ENCODE measurements at places on chromosomes 12 and 14.

GRCh38 chr14:36198378-36198777, 21.9 kb upstream of the PTCSC3 start:
- DNase-seq: no peak

DNA sequence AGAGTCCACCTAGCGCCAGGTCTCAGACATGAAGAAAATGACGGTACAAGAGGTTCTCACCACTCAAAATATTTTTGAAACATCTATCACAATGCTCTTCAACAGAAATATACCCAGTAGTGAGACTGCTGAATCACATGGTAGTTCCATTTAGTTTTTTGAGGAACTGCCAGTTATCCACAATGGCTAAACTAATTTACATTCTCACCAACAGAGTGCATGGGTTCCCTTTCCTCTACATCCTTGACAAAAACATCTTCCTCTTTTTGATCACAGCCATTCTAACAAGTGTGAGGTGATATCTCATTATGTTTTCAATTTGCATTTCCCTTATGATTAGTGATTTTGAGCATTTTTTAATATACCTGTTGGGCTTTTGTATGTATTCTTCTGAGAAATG, 5.7 kb upstream of the GPR65 start:
- DNase-seq: no peak

DNA sequence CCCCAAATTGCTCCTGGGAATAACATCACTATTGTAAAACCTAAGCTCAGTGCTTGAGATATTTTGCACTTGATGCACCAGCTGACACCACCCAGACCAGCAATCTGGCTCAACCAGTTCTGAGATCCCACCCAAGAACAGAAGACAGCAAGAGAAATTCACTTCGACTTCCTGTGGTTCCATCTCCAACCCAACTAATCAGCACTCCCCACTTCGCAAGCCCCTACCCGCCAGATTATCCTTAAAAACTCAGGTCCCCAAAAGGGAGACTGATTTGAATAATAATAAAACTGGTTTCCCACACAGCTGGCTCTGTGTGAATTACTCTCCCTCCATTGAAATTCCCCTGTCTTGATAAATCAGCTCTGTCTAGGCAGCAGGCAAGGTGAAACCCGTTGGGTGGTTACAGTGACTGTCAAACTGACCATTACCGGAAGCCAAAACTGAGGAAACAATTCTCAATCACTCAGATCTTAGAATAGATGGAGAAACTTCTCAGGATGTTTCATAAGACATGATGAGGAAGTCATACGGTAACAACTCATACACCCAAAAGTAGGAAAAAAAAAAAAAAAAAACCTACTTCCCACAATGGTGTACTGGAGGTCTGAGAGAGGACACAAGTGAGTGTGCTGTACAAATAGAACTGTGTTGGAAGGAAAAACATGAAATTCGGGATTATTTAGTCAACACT, 92.4 kb downstream of the TMTC1 start:
- DNase-seq: no peak

DNA sequence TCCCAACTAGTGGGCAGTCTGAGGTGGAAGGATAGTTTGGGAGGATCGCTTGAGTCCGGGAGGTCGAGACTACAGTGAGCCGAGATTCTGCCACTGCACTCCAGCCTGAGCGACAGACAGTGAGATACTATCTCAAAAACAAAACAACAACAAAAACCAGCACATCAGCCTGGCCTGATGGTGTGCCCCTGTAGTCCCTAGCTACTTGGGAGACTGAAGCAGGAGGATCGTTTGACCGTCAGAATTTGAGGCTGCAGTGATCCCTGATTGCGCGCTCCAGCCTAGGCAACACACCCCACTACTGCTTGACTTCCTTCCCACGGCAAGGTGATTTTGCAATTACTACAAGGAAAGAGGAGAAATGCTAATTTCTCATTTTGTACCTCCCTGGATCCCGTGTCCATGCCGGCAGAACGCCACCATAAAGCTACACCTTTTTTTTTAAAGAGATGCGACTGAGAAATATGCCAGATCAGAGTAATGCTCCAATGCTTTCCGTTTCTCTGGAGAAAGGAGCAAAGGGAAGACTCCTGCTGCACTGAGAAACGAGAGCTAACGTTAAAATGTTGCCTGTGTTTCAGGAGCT, 672 bp upstream of the SCFD1 start:
- no peak for DNase-seq

GRCh38 chr12:86137936-86138335, 118.3 kb downstream of the MGAT4C start:
- no peak for DNase-seq

DNA sequence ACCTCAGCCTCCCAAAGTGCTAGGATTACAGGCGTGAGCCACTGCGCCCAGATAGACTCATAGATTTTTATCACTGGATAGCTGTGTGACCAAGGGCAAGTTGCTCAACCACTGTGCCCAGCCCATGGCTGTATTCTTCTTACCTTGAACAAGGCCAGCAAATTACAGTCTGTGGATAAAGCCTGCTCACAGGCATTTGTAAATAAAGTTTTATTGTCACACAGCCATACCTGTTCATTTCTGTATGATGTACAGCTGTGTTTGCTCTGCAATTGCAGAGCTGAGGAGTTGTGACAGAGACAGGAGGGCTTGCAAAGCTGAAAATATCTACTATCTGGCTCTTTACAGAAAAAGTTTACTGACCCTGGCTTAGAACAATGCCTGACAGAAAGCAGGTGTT, 35.2 kb upstream of the LHX5 start:
- no peak for DNase-seq

DNA sequence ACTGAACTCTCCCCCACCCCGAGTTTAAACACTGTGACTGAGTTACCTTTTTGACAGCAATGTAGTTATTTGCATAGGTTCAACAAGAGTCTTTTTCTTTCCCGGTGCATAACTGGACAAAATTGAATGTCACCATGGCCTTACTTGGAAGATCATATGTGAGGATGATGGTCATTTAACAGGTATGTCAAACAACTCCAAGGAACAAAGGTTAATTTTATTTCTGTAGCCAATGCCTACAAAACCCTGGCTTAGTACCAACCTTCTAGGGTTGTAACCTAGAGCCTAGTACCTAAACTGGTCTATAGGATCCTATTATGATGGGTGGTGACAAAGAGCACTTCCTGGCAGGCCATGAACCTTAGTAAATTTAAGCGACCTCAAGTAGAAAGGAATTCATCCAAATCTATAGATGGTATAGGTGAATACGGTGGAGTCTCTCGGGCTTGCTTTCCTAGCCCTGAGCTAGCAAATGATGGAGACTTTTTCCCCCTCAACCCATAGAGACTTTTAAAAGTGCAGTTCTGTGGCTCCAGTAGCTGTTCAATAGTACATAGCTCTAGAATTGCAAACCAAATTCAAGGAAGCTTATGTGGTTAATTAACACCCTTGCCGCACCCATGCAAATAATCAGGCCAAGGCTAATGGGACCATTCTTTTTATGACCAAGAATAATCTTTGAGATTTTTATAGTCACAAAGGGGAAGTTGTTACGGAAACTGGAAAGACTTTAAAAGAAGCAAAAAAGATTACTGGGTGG, 89.0 kb downstream of the SLC38A1 start:
- no peak for DNase-seq

DNA sequence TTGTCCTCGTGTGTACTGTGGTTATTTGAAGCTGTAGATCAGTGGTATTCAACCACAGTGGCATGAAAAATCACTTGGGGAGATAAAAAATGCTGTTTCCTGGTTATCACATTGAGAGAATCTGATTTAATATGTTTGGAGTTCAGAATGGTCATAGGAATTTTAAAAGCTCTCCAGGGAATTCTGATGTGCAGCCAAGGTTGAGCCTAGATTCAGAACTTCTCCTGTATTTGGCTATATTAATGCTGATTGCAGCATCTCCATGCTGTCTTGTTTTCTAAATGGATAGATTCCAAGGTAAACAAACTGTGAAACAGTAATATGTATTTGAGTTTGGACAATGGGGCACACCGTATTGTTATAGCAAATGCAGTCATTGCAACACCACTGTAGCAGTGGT, 982.2 kb upstream of the FBXO33 start:
- no peak for DNase-seq

- no peak for DNase-seq
Measured at GRCh38 chr12:56299308-56299852, 750 bp downstream of the CS start.

- no peak for DNase-seq
Measured at GRCh38 chr12:47507221-47507620, 198.6 kb downstream of the RPAP3 start.

GRCh38 chr14:90580377-90581335, 183.8 kb downstream of the CALM1 start:
- no peak for DNase-seq

- no peak for DNase-seq
Measured at GRCh38 chr12:55619354-55620138, 17.1 kb upstream of the OR10P1 start.

- DNase-seq: no peak
Measured at GRCh38 chr12:24415934-24416333, 466.5 kb upstream of the SOX5 start.

DNA sequence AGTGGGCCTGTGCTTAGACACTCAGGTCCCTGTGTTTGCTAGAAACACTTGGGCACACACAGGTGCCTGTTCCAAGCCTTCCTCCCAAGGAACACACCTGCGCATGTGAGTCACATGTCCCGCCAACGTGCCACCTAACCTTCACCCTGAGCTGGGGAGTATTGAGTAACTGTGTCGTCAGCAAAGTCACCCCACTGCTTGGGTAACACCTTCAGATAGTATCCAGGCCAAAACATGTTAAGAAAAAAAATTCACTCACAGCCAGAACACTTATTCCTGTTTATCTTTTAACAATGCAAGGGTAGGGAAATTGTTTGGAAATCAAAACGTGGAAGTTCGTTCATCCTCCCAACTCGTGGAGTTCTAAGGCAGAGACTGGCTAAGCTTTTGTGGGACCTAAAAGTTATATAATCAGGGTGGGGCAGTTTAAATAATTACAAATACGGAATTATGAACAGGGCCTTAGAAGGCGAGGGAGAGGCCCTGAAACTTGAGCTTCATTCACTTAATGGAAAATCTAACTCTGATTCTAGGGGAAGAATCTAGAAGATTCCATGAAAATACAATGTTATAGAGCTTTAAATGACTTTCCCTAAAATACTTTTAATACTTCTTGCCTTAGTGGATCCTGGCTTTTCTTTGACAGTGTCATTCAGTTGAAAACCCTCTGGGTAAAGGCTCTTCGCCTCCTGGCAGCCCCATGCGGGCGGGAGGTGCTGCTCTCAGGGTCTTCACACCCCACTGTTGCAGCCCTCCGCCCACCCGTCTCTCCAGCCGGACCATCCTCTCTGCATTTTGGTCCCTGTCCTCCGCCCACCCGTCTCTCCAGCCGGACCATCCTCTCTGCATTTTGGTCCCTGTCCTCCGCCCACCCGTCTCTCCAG, 30.3 kb upstream of the ADIPOR2 start:
- DNase-seq: no peak

DNA sequence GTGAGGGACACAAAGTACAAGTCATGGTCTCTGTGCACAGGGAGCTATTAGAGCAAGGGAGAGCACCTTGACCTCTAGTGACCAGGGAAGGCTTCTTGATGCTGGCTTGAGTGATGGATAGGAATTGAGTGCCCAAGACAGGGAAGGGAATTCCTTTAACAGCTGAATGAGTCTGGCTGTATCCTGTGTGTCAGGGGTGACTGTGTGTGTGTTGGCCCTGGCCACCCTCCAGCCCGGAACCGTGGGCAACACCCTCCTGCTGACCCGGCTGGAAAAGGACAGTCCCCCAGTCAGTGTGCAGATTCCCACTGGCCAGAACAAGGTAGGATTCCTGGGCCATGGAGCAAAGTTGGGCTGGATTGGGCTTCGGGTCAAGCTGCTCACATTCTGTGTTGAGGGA, 5.5 kb upstream of the PFDN5 start:
- no peak for DNase-seq

DNA sequence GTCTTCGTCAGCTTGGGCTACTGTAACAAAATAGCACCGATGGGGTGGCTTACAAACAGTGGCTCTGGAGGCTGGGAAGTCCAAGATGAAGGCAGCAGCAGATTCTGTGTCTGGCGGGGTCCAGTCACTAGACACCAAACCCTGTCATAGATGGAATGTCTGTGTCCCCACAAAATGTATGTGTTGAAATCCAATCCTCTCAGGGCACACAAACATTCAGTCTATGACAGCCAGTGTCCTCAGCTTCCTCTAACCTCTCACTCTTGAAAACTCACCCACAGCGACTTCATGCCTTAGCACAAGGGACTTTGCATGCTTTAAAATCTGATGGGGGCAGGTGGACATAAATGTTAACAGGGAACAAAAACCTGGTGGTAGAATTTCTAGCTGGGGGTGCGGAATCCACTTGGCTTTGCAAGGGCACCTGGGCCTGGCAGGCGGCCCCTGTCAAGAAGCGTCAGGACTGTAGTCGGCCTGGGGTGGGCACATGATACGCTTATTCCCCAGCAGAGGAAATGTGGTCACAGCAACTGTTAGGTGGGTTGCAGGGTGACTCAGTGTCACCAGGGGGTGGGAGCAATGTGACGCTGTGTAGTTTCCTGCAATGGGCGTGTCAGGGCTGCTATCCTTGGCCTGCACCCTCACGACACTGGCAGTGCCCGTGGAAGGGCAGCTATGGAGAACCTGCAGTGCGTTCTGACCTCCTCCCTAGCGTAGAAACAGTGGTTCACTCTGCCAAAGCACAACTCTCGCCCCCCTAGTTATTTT, 17.7 kb downstream of the RIN3 start:
- DNase-seq: no peak

DNA sequence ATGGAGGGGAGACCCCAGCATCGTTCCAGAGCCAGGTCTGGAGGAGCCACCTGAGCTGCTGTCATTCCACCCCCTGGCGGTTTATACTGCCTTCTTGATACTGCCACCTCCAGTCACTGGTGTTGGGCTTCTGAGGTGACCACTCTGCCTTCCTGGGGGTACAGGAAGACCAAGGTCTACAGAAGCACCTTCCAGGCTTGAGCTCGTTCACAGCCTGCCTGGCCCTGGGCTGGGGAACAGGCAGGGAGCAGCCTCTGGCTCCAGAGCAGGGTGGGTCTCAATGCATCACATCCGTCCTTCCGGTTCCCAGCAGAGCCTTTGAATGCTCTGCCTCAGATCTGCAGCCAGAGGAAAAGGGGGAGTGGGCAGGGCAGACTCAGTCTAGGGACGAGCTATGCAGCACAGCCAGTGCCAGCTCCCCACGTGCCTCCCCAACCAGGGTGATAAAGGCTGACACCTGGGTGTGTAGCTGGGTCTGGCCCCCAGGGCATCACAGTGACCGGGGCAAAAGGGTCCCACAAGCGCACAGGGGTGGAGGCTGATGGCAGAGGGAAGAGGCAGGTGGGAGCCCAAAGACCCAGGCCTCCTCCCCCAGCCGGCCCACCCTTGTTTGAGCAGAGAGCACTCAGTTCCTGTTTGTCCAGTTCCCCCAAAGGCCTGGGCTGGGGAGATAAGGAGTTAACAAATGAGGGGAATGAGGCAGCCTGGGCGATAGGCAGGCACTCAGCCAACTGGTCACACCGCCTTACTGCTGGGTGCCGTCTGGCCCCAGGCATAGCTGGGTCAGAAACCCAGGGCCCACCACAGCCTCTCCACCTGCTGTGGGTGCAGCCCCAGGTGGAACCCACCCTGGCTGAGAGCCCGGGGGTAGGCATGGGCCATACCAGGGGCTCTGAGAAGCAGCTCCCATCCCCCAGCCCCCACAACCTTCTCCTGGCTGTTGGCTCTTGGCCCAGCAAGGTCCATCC, 17.1 kb downstream of the DEGS2 start:
- no peak for DNase-seq

Measured in substantia nigra (tissue), 51 donors.